T-cell (primary cell): ENCODE measurements at places on chromosomes 16 and 17. TPM values are rescaled to one million over a fixed set of nuclear protein-coding genes. Genes with fewer than 3 reads are reported as not detected.
A peak's percentile ranks its signal among the peaks of the same experiment; 100 is the strongest.

Gene TSPOAP1
- total RNA-seq, result 19.9 TPM

Gene ABCA3
- total RNA-seq, result 6.6 TPM

Gene ATP2A3
- 248 TPM for total RNA-seq

Gene SSTR5
- total RNA-seq, result not detected

Gene MPP3
- total RNA-seq, result 0.43 TPM

Gene GPR179
- total RNA-seq, result not detected

Gene BCAR1
- 0.49 TPM for total RNA-seq

Gene P2RX5
- 22.3 TPM for total RNA-seq

- peak; percentile 6 for DNase-seq
Observed at GRCh38 chr17:57408071-57408811, 151.9 kb downstream of the MSI2 start.

DNA sequence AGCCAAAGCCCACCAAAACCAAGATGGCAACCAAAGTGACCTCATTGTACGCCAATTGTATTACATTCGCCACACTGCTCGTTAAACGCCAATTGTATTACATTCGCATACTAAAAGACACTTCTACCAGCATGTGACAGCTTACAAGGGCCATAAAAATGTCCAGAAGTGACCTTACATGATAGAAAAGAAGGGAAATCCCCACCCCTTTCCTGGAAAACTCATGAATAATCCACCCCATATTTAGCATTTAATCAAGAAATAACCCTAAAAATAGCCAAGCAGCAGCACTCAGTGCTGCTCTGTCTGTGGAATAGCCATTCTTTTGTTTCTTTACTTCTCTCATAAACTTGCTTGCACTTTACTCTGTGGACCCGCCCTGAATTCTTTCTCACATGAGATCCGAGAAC is 25.7 kb downstream of the PSMD7 start:
- DNase-seq, result no peak

DNA sequence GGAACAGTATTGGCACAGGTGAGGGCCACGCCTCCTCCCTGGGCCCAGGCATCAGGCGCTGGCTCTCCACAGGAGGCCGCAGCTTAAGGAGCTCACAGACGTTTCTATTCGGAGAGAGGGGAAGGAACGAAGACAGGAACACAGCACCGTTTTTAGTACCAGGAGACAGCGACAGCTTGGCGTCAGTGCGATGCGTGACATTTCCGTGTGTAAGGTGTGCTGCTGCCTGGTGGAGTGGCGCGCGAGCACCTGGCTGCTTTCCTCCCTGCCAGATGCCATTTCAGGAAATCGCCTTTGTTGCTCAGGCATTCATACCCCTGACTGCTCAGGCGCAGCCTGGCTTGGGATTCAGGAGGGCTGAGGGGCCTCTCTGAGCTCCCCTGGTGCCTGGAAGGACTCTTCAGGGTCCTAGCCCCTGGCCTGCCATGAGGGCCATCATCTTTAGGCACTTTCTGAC is 367.5 kb downstream of the CPPED1 start:
- DNase-seq, result no peak

GRCh38 chr16:76157629-76158028 is 119.6 kb upstream of the CNTNAP4 start:
- no peak for DNase-seq

DNA sequence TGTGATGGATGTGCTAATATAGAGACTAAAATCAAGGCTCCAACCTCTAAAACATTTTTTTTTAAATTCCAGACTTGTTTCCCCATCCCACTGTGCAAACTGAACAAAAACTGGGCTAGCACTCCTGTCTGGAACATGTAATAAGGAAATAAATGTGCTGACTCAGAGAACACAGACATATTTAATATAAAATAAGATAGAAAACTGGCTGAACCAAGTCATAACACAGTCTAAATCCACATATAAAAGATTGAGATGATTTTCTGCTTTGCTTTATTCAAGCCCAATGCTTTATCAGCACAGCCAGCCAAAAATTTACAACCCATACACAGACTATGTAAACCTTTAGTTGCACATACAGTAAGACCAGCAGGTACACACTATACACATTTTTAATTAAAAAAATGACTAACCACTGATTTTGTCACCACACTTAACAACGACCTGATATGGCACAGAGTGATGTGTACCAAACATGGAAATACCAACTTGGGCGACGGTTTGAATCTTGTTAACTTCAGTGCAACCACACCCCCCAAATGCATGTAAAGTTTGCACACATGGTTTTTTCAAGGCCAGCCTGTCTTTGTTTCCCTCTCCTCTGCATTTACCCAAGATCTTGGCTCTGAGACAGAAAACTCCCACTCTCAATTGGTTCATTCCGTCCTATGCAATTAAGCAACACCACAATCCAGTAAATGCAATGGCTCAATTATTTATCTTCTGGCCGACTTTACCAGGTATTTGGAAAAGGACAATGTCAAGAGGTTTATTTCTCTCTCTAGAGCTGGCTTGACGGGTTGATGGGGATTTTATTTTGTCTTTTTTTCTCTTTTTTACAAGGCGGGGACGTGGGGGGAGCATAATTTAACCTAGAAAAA is 1.2 kb downstream of the STAT3 start:
- no peak for DNase-seq

- no peak for DNase-seq
Observed at GRCh38 chr17:60155427-60155814, 5.6 kb downstream of the CA4 start.

DNA sequence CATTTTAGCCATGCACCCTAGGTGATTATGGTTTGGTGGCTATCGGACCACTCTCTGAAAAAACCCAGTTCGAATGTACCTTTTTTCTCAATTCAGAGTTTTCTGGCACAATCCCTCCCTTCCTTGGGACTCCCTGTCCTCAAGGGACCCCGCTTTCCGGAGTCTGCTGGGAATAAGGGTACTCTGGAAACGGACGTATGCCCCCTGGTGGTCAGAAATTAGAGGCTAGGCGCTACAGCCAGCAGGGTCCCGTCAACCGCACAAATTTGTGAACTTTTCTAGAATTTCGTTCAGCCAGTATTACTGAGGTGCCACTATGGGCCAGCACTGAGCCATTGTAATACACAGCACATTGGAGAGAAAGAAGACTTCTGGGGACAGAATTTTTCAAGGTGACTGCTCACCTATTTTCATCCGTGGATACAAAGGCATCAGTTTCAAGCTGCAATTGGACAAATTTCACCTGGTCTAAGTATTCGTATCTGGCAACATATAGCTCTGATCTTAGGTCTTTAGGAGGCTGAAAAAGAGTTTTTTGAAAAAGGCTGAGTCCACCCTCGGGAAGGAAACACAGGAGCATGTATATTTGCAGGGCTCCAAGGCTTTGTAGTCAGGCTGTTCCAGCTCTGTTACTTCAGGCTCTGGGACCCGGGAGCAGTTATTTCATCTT is 27.1 kb upstream of the CRYBA1 start:
- DNase-seq, result peak; percentile 58

- DNase-seq, result no peak
Observed at GRCh38 chr17:45061606-45062205, 589 bp downstream of the NMT1 start.

- DNase-seq, result no peak
Observed at GRCh38 chr17:34519282-34519681, 60.1 kb upstream of the TMEM132E start.

- no peak for DNase-seq
Observed at GRCh38 chr16:23216658-23217246, 34.2 kb downstream of the SCNN1G start.

DNA sequence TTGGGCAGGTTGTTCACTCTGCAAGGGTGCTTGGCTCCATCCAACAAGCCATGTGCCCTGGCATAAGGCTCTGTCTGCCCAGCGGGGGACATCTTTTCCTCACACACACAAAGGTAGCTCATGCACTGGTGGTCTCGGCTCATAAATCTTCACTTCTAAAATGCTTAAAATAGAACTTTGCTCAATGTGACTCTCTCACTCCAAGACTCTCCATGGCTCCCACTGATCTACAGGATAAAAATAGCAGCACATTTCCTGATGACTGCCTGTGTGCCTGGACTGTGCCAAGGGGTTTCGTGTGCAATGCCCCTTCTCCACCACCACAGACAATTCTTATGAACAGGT is 15.1 kb upstream of the CIBAR2 start:
- DNase-seq, result no peak

GRCh38 chr16:89354325-89354724 is 136.0 kb downstream of the ANKRD11 start:
- no peak for DNase-seq

DNA sequence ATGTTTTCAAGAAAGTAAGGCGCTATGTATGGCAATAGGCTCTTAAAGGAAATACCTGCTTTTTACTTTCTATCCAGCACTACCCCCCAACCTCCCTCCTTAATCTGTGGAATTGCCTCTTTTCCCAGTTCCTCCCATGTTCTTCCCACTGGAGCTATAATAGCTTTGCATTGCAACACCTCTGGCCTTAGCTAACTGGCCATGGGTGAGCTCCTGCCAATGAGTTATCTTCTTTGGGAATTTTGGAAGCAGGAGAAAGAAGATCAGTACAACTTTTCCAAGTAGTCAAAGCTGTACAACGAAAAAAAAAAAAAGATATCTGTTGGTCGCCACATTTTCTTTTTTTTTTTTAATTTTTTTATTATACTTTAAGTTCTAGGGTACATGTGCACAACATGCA is 398.0 kb downstream of the NPIPA8 start:
- DNase-seq, result no peak

DNA sequence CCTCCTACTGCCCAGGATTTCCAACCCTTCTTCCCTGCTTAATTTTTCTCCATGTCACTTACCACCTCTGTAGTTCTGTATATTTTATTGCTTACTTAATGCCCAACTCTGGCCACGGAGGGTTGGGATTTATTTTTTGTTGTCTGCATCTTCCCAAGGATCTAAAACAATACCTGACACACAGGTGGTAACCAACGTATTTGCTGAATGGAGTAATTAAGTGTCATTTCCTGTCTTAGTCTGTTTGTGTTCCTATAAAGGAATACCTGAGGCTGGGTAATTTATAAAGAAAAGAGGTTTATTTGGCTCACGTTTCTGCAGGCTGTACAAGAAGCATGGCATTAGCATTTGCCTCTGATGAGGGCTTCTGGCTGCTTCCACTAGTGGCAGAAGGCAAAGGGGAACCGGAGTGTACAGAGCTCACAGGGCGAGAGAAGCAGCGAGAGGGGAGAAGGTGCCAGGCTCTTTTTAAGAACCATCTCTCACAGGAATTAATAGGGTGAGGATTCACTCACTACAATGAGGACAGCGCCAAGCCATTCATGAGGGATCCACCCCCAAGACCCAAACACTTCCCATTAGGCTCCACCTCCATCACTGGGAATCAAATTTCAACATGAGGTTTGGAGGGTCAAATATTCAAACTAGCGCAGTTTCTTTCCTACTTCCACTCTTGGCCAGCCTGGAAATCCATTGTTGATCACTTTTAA is 44.8 kb downstream of the ERN1 start:
- no peak for DNase-seq

- peak; percentile 18 for DNase-seq
Observed at GRCh38 chr17:82497483-82498405, 21.8 kb upstream of the FOXK2 start.

DNA sequence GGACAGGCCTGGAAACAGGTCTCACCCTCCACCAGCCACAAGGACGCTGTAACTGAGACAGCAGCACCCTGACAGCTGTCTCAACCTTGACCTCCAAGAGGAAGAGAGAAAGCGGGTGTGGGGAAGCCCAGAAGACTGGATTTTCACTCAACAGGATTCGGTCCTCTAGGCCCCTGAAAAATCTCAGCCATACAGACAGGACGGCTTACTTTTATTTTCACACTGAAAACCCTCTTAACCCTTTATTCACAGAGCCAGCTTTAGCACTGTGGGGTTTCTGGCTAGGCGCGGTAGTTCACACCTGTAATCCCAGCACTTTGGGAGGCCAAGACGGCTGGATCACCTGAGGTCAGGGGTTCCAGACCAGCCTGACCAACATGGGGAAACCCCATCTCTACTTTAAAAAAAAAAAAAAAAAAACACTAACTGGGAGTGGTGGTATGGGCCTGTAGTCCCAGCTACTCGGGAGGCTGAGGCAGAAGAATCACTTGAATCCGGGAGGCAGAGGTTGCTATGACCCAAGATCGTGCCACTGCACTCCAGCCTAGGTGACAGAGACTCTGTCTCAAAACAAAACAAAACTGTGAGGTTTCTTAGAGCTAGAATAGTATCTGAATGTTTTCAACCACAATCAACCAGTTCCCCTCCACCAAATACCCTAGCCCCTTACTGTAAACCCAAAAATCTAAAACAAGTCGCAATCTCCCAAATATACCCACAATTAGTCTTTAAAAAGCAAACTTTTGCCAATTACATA is 5.3 kb downstream of the ANKRD11 start:
- peak; percentile 56 for DNase-seq

- no peak for DNase-seq
Observed at GRCh38 chr17:34713687-34714086, 134.3 kb downstream of the TMEM132E start.
